Skeletal muscle cell (primary cell): ENCODE measurements at places on chromosomes 5 and 9.

DNA sequence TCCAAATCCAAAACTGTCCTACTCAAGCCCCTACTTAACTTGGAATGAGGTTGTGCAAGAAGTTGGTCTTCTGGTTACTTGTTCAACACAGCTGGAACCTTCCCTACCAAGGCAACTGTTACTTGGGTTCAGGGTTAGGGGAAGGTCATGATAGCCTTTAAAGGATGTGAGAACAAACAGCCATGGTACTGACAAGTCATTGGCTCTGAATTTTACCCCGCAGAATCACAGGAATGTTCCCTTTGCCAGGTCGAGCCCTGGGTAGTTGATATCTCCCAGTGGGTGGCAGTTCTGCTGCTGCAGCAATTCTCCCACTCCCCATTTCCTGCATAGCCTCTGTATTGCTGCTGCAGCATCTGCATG, 396.1 kb upstream of the MPDZ start:
- no peak for DNase-seq

GRCh38 chr5:16489322-16489791, 23.8 kb upstream of the ZNF622 start:
- DNase-seq: no peak

DNA sequence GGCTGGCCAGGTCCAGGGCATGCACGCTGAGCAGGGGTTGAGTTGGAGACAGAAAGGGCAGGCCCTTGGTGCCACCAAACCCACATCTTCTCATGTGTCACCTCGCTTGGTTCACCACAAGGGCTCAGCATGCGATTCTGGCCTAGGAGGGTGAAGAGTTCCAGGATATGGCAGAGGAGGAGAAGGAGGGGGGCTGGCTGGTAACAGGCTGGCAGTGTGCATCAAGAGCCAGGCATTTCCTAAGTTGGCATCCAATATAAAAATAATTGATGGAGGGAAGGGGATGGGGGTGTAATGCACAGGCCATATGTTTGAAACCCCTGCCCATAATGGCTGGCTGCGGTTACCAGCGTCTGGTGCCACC, 255.6 kb downstream of the NFIB start:
- no peak for DNase-seq

- DNase-seq: no peak
Observed at GRCh38 chr5:45399041-45399440, 297.1 kb downstream of the HCN1 start.

- DNase-seq: no peak
Observed at GRCh38 chr5:180301253-180301652, 9.4 kb upstream of the MAPK9 start.

DNA sequence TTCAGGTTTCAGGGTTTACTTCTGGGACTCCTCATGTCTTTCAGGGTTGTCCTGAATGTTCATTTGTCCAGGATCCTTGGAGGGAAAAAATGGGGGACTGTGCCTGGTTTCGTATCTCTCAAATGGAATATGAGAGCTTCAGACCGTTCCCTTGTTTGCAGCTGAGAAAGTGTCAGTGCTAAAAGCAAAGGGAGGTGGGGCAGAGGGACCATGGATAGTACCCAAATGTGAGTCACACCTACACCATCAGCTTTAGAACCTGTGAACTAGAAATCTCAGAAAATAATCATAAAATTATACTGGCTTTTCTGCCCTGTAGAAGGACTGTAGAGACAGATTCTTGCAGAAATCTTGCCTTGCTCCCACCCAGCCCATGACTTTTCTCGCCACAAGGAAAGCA, 84.3 kb upstream of the TAF11L2 start:
- no peak for DNase-seq
